Thoracic aorta endothelial cell (primary cell): ENCODE measurements at places on chromosomes 6 and 20. TPM values are rescaled to one million over a fixed set of nuclear protein-coding genes. Genes with fewer than 3 reads are reported as not detected.

The PRRT1 gene
- total RNA-seq, result 0.14 TPM in 1 of 2 replicates, not detected in the other

The OR2H1 gene
- total RNA-seq, result not detected in 2 replicates

The TCP11 gene
- total RNA-seq, result 0.07 TPM in 1 of 2 replicates, not detected in the other

The SYNE1 gene
- total RNA-seq, result 73.0 and 83.4 TPM in 2 replicates

The LST1 gene
- total RNA-seq, result 0.29 and 0.40 TPM in 2 replicates

The OLIG3 gene
- total RNA-seq, result not detected in 2 replicates

The ADGRF5 gene
- total RNA-seq, result 2.0 and 13.2 TPM in 2 replicates

The ZNF831 gene
- not detected in 2 replicates for total RNA-seq

The YTHDF1 gene
- 36.2 and 42.1 TPM in 2 replicates for total RNA-seq

The TTLL9 gene
- total RNA-seq, result not detected in 2 replicates

The FNDC11 gene
- total RNA-seq, result 0.40 and 0.50 TPM in 2 replicates

The HNF4A gene
- not detected in 2 replicates for total RNA-seq

The SMLR1 gene
- not detected in 2 replicates for total RNA-seq

The KIAA1586 gene
- 20.7 and 21.3 TPM in 2 replicates for total RNA-seq

The TTK gene
- total RNA-seq, result 38.8 and 92.8 TPM in 2 replicates

The LY6G6F gene
- total RNA-seq, result not detected in 2 replicates

The TPX2 gene
- total RNA-seq, result 120 and 177 TPM in 2 replicates

The CNR1 gene
- under 0.01 and 0.07 TPM in 2 replicates for total RNA-seq

The FIG4 gene
- total RNA-seq, result 18.1 and 18.6 TPM in 2 replicates

The ANGPT4 gene
- not detected in 2 replicates for total RNA-seq

The SIRPD gene
- total RNA-seq, result not detected in 2 replicates
